ENCODE measurements at places on chromosomes 11 and 22. TPM values are rescaled to one million over a fixed set of nuclear protein-coding genes. Genes with fewer than 3 reads are reported as not detected.

The OR10D3 gene
- total RNA-seq, result not detected

The TH gene
- 4.3 TPM for total RNA-seq

The SHISA8 gene
- total RNA-seq, result not detected

The PRODH gene
- 12.4 TPM for total RNA-seq

The NAGA gene
- 33.4 TPM for total RNA-seq

The RAG1 gene
- 1.1 TPM for total RNA-seq

The GRM5 gene
- not detected for total RNA-seq

The RBMXL2 gene
- not detected for total RNA-seq

The ALDH3B1 gene
- total RNA-seq, result 25.4 TPM

The GPHA2 gene
- not detected for total RNA-seq

The MFRP gene
- total RNA-seq, result not detected

The INS gene
- total RNA-seq, result not detected

The OR8G1 gene
- total RNA-seq, result not detected

The OR2AG1 gene
- not detected for total RNA-seq

The SPI1 gene
- total RNA-seq, result 10.6 TPM

The TENM4 gene
- 2.4 TPM for total RNA-seq

The CXCR5 gene
- not detected for total RNA-seq

The TRIM3 gene
- total RNA-seq, result 21.1 TPM

The PRG2 gene
- total RNA-seq, result 0.55 TPM

The RFPL1 gene
- total RNA-seq, result not detected

The LGALS12 gene
- total RNA-seq, result not detected

The WT1 gene
- total RNA-seq, result 0.49 TPM

The CASP1 gene
- total RNA-seq, result 39.6 TPM

The MMP13 gene
- not detected for total RNA-seq

The XRRA1 gene
- 14.1 TPM for total RNA-seq

The TRIM29 gene
- total RNA-seq, result 192 TPM

The MAML2 gene
- total RNA-seq, result 35.8 TPM

The TRIM51 gene
- not detected for total RNA-seq

The FERMT3 gene
- total RNA-seq, result 15.5 TPM

The SLC43A1 gene
- total RNA-seq, result 10.4 TPM

The PANX3 gene
- total RNA-seq, result not detected

The OR5B21 gene
- not detected for total RNA-seq

The SAA4 gene
- total RNA-seq, result not detected

The TLCD5 gene
- total RNA-seq, result 5.6 TPM

The GAL3ST3 gene
- not detected for total RNA-seq

The DBX1 gene
- not detected for total RNA-seq

The KRTAP5-8 gene
- 5.0 TPM for total RNA-seq

The E2F8 gene
- 3.0 TPM for total RNA-seq

The THY1 gene
- 4.5 TPM for total RNA-seq

The TP53AIP1 gene
- total RNA-seq, result 0.49 TPM

The TMEM191B gene
- 1.5 TPM for total RNA-seq

The CCDC34 gene
- 10.2 TPM for total RNA-seq

The OAF gene
- 34.9 TPM for total RNA-seq

The HOATZ gene
- total RNA-seq, result not detected

The ZP1 gene
- not detected for total RNA-seq

The TRPM5 gene
- total RNA-seq, result 0.60 TPM

The NLRX1 gene
- total RNA-seq, result 31.5 TPM

The KBTBD4 gene
- total RNA-seq, result 17.5 TPM

The APOBEC3H gene
- 1.0 TPM for total RNA-seq

The CCDC157 gene
- total RNA-seq, result 3.3 TPM

The MAJIN gene
- total RNA-seq, result not detected

The NELL1 gene
- not detected for total RNA-seq

The KCNQ1OT1 gene
- 5.0 TPM for total RNA-seq

The ELMOD1 gene
- 0.39 TPM for total RNA-seq

The CABP4 gene
- total RNA-seq, result 2.8 TPM

The ZNF280B gene
- total RNA-seq, result 1.5 TPM

The SPTY2D1 gene
- 17.7 TPM for total RNA-seq

The LARGE1 gene
- 81.6 TPM for total RNA-seq

The MRPL49 gene
- 49.8 TPM for total RNA-seq

All from ureter (tissue), 1 donor.